Astrocyte of the cerebellum (primary cell): ENCODE measurements at places on chromosomes 7 and 10.

DNA sequence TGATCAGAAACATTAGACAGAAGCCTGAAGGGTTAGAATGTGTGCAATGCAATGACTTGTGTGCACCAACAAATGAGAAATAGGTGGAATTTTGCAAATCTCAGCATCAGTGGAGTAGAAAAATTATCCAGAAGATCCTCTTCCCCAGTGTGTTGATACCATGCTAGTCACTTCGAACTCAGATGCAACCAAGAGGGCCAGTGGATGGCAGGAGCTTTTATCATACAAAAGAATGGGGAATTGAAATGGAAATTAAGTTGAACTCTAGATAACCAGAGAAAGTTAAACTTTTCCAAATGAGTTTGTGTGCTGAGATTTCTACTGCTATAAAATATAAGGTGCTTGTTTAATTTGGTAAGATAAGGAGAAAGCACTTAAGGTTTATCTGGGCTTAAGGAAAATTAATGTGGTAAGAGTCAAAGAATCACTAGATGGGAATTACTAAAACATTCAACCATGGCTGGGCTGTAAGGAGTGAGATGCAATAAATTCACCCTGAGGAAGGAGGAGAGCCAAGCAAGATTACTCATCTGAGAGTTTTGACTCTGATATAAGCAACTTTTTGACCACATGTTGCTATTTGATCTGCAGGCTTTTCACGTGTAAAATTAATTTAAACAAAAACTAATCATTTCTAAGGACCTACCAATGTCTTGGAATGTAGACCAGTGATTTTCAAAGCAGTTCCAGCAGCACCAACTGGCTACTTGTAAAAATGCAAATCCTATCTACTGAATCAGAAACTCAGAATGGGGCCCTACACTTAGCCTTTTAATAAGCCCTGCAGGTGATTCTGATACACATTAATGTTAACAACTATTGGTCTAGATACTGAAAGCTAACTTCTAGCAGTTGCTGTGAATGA lies 113.2 kb downstream of the CDC14C start:
- peak; percentile 15 for DNase-seq

DNA sequence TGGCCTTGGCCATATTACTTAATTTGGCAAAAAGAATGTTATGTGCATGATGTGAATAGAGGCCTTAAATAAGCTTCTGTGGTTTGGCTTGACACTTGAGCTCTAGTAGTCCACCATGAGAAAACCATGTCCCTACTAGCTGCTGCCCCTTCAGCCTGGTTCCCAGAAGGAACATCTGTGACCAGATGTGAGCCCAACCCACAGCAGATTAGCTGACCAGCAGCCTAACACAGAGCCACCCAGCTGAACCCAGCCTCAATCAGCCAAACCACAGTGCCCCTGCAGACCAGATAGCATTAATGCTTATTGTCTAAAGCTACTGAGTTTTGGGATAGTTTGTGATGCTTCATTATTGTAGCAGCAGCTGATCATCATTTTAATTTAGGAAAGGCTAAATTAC lies 16.6 kb downstream of the JAZF1 start:
- peak; percentile 68 for DNase-seq

- no peak for DNase-seq
These were observed 131.9 kb downstream of the LHPP start for GRCh38 chr10:124593431-124593985.

GRCh38 chr7:132906193-132906835 lies 175.6 kb downstream of the CHCHD3 start:
- no peak for DNase-seq

- DNase-seq = no peak
These were observed 53.4 kb upstream of the KIF5B start for GRCh38 chr10:32109603-32110002.

GRCh38 chr10:103800089-103800488 lies 55.3 kb downstream of the SH3PXD2A start:
- DNase-seq = no peak

GRCh38 chr7:7104971-7105370 lies 77.4 kb upstream of the C1GALT1 start:
- no peak for DNase-seq
